ENCODE measurements at places on chromosomes 7 and 10.

GRCh38 chr7:17963281-17963680 lies 23.0 kb upstream of the SNX13 start:
- DNase-seq = no peak

- no peak for DNase-seq
Observed at GRCh38 chr10:13739183-13739582, 152.4 kb downstream of the PRPF18 start.

GRCh38 chr7:100418930-100419659 lies 9.4 kb downstream of the ZCWPW1 start:
- DNase-seq = no peak

GRCh38 chr7:134651991-134652390 lies 5.3 kb downstream of the BPGM start:
- DNase-seq = no peak

GRCh38 chr7:36281945-36282717 lies 107.5 kb upstream of the ANLN start:
- no peak for DNase-seq

DNA sequence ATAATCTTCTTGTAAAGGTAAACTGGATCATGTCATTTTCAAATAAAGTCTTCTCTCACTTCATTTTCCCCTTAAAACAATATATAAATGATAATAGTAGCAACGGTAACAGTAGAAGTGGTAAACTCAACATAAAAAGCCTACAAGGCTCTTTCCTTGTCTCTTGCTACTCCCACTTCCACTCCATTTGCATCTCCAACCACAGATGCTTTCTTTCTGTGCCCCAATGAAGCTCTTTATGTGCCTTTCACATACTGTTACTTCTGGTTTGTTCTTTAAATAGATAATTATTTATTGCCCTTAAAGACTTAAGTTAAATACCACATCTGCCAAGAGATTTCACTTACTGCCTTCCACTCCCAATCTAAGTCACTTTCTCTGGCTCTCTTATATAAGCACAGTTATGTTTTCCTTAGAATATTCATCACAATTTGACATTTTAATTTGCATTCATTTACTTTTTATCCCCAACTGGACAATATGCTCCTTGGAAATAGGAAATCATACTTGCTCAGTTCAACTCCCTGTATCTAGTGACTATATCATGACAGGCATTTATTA lies 149.9 kb downstream of the CRPPA start:
- no peak for DNase-seq

DNA sequence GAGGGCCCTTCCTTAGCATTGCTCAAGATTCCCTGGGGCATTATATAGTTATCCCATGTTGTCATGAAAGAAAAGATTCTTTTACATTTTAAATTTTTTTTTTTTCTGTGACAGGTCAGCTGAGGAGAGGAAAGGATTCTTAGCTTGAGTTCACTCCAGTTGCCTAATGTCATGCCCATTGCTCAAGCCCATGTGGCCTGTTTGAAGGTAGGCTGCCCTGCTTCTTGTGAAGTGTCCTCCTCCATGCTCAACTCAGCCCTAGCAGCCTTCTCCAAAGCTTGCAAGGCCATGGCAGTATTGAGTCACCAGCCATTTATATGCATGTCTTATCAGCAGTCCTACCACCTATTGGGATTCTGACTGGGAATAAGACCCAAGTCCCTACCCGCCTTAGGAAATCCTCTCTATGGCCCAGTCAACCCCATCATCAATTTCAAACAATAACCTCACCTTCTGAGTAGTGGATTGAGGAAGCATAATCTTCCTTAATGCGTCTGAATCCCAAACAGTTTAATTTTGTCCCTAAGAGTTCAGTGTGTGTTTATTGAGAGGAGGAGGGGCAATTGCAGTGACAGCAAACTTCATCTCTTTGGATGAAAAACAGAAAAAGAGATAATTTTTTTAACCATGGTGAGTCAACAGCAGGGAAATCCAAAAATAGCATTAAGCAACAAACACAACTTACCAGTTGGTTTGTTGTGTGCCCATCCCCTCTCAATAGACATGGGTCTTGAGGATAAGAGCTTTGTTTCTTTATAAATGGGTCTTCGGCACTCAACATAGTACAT lies 38.6 kb upstream of the WASL start:
- DNase-seq = no peak

- DNase-seq = peak; percentile 64
Observed at GRCh38 chr10:132571650-132572544, 34.3 kb downstream of the INPP5A start.

GRCh38 chr7:157876469-157877285 lies 539.9 kb downstream of the DNAJB6 start:
- no peak for DNase-seq

- no peak for DNase-seq
Observed at GRCh38 chr10:55449981-55450380, 649.0 kb upstream of the PCDH15 start.

- DNase-seq = no peak
Observed at GRCh38 chr7:149719050-149719899, 54.1 kb downstream of the ZNF467 start.

- DNase-seq = no peak
Observed at GRCh38 chr7:23490357-23491135, 20.3 kb upstream of the IGF2BP3 start.

GRCh38 chr10:52335665-52336064 lies 21.6 kb downstream of the DKK1 start:
- no peak for DNase-seq

DNA sequence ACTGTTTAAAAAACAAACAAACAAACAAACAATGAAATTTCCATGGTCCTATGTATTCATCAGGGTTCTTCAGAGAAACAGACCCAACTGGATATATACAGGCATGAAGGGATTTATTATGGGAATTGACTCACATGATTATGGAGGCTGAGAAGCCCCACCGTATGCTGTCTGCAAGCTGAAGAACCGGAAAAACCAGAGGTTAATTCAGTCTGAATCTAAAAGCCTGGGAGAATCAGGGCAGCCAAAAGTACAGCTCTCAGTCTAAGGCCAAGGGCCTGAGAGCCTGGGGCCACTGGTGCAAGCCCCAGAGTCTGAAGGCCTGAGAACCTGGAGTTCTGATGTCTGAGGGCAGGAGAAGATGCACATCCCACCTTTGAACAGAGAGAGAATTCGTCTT lies 163.5 kb downstream of the MDFIC start:
- no peak for DNase-seq

GRCh38 chr7:54596747-54597146 lies 54.6 kb downstream of the VSTM2A start:
- no peak for DNase-seq

- DNase-seq = no peak
Observed at GRCh38 chr10:132626761-132627665, 89.4 kb downstream of the INPP5A start.

- no peak for DNase-seq
Observed at GRCh38 chr10:77071001-77071511, 566.6 kb downstream of the KCNMA1 start.

DNA sequence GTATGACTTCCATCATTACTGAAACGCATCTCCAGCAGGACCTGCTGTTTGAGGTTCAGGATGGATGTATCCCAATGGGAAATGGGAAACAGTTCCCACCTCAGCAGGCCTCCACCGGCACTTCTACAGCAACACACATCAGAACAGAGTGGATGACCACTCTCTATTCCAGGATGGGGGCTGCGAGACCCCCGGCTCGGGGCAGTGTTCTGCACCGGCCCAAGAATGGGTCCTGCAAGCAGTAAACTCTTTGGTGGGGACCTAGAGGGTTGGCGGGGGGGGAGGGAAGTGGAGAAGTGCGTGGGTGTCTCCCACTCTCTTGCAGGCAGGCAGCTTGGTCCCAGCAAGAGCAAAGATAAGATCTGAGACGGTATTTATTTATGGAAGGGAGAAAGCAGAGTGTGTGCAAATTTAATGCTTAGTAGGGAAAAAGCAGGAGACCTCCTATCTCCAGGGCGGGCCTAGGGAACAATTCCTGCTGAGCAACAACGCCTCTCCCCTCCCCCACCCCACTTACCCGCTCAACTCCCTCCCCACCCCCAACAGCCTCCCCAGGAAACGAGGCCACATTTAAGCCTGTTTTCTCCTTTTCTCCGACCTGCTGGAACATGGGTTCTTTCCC lies 4.0 kb downstream of the SFMBT2 start:
- DNase-seq = no peak

GRCh38 chr10:4254101-4254994 lies 469.3 kb upstream of the KLF6 start:
- no peak for DNase-seq
